ENCODE measurements at places on chromosomes 2 and 18.

DNA sequence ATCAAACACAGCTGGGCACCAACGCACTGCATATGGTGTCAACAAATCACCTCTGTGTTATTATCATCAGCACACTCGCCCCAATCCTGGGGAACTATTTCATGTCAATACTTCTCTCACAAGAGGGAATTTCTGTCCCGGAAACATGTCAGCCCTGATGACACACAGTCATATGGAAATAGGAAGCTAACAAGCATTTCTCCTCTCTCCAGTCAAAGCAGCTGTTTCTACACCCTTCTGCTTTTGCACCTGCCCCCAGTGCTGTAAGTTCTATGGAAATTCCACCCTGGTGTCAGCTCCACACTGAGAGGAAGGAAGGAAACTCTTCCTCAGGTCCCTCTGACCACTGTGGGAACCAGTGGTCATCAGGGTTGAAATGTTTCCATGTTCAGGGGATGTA, 447.6 kb upstream of the ID2 start:
- no peak for DNase-seq

DNA sequence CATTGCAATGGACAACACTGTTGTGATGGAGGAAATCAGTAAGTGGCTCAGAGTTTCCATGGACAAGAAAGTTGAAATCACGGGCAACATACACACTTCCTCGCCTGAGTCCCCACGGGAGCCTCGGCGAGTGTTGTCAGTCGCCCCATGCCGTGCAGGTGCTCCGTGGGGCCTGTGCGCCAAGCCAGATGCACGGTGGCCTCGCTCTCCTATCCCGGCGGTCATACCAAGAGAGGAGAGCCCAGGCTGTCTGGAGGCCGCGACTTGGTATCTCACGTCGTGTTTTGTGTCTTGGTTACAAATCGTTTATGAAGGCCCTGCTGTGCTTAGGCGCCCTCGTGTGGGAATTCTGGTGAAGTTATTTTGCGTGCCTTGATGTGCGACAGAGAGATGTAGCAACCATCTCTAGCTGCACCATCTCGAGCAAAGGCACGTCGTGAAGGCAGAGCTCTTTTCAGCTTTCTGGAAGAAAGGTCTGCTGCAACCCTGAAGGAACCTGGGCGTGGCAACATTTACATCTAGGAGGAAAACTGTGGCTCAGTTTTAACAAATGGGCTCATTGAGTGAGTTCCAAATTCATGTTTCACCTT, 21.8 kb downstream of the ATG4B start:
- no peak for DNase-seq

- DNase-seq, result no peak
Observed at GRCh38 chr2:102190430-102191107, 3.7 kb downstream of the IL1RL2 start.

- DNase-seq, result no peak
Observed at GRCh38 chr18:7367336-7367735, 136.4 kb downstream of the LRRC30 start.

DNA sequence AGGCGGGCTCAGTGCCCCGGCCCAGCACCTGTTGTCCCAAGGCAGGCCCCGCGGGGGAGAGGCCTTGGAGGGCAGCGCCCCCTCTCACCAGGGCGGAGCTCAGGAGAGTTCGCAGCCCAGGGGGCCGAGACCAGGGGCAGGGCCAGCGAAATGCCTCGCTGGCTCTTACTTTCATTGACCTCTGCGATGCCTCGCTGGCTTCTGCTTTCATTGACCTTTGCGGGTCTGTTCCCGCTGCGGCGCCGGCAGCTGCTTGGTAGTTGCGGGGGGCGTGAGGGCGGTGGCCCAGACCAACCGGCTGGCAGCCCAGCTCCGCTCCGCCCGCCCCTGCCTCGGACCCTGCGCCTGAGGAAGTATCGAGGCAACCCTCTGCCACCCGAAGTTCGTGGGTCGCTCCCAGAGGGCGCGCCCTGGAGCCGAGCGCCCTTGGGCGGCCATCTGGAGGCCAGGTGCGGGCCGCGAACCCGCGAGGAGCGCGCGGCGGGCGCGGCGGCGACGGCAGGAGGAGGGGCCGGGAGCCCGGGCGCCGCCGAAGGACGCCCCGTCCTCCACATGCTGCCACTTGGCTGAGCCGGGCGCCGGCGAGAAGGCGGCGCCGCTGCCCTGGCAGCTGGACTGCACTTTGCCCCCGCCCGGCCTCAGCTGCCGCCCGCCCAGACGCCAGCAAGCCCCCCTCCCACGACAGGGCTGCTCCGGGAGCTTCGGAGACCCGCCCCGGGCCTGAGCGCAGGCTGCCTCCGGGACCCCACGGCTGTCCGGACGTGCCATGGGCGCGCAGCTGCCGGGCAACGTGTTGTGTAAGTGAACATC, 118.0 kb upstream of the MSTN start:
- DNase-seq, result no peak

DNA sequence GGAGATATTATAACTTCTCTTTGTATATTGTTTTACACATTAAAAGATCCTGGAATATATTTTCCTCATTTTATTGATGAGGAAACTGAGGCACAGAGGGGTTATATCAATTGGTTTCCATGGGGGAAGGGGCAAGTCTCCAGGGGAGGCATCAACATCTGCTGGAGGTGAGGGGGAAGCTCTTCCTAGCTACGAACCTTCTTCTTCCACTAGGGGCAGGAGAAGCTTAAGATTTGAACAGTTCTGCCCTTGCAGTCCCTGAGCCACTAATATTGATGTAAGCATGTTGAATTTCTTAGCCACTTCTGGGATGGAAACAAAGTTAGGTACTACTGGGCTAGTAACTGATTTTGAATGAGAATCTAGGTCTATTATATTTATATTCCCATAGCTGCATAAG, 140.1 kb upstream of the AQP4 start:
- no peak for DNase-seq

GRCh38 chr2:38164881-38165280, 88.9 kb upstream of the CYP1B1 start:
- no peak for DNase-seq

DNA sequence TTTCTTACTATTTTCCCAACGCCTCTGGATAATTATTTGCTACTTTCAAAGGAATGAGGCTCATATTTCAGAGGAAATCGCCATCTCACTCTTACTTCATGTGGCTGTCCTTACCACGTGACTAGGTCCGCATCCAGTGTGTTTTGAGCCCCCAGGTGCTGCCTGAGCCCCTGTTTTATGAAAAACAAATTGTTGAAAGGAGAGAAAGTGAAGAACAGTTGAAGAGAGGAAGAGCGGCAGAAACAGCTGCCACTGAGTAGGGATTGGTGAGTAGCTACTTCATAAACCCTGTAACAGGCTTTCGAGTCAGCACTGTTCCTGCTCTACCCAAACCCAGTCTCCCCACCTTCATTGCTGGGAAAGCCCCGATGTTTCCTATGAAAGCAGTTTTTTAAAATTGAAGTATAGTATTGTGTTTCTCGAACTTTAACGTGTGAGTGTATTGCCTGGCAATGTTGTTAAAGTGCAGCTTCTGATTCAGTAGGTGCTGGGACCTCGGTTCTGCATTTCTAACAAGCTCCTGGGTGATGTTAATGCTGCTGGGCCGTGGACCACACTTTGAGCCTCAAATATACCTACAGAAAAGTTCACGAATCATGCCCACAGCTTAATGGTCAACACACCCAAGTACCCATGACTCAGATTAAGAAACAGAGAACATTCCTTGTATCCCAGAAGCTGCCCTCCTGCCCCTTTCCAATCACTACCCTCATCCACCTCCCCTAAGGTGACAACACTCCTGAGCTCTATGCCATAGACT, 39.7 kb downstream of the TMEM177 start:
- DNase-seq, result no peak

DNA sequence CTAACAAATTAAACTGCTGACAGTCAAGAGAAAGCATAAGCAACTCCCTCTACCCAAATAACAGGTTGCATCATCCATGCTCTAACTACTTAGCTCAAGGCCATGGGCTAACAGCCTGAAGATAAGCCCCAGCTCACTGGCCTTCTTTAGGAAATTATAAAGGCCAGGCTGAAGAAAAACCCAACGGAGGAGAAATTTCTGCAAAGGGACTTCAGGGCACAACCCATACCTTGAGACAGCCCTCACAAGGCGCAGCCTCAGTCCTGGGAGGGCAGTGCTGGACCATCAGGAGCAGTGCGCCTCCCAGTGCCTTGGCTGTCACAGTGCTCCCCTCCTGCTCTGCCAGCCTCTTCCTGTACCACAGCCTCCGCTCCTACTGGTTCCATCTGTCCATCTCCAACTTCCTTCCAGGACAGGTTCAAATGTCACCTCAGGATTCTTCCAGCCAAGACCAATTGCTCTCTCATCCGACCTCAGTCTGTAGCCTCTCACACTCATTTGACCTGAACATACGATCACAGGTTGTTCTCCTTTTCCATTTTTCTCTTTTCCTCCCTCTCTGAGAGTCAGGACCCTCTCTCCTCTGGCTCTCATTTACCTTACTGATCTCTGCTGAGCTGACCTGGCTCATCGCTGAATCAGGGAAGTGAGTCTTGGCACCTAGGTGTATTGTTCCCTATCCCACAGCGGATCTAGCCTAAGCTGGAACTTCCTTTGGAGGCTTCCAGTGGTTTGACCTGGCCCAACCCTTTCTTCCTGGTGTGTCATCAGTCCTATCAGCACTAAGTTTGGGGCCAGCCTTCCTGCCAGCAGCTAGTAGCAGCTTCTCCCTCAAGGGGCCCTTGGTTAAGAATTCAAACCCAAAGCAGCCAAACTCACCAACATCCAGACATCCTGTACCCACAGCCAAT, 1.9 kb downstream of the MCFD2 start:
- no peak for DNase-seq

DNA sequence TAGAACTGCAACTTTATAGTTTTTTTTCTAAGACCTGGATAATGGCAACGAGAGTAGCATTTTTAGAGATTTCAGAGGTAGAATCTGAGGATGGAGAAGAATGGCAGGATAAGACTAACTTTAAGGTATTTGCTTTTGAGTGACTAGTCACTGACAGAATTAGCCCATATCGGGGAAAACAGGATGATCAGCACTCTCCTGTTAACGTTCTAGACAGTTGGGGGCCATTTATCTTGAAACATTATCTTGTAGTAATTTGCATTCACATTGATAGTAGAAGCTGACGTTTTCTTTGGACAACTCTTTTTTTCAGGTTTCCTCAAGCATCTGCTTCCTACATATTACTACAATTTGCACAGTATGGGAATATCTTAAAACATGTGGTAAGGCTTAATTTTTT, 32.9 kb downstream of the NUP35 start:
- no peak for DNase-seq

DNA sequence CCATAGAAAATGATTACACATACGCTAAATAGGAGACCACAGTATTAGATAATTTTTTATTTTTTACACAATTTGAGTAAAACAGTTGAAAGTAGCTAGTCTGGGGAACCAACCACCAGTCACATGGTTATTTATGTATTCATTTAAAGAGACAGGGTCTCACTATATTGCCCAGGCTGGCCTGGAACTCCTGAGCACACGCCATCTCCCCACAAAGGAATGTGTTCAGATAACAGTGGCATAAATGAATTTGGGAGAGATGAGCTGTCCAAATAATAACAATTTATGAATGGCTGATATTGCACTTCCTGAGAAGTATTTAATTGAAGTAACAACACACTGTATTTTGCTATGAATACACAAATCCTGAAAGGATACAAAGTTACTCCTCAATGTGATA, 39.7 kb downstream of the KIDINS220 start:
- DNase-seq, result no peak

DNA sequence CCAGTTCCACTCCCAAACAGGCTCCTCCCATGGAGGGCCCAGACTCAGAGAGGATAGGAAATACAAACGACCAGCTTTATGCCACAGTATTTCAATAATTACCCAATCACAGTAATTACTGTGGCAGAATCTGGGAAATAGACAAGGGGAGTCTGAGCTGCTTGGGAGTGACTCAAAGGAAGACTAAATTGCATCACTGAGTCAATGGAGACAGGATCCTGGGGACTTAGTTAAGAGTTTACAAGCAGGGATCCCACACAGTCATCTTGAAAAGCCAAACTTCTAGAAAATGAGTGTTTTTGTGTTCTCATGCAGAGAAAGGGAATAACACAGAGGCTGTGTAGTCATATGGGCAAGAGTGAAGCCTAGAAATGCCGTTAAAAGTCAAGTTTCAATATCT, 1142.1 kb downstream of the CNTNAP5 start:
- no peak for DNase-seq

- DNase-seq, result no peak
Observed at GRCh38 chr18:35454803-35455202, 43.0 kb downstream of the INO80C start.

DNA sequence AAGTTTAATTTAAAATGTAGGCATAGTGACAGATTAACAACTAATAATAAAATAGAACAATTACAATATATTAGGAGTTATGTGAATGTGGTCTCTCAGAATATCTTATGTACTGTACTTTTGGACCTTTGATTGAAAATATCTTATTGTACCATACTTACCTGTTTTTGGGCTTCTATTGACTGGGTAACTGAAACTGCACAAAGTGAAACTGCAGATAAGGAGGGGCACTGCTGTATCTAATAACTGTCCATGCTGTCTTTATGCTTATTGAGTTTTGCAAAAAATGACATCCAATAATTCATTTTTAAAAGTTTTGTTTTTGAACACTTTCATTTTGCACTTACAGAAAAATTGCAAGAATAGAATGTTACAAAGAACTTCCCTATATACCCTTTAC, 19.9 kb downstream of the BIRC6 start:
- DNase-seq, result no peak

- no peak for DNase-seq
Observed at GRCh38 chr18:45171679-45172191, 443.5 kb upstream of the SLC14A2 start.

- DNase-seq, result no peak
Observed at GRCh38 chr2:218329027-218329825, 27.4 kb upstream of the CATIP start.

- DNase-seq, result peak; percentile 5
Observed at GRCh38 chr2:207711750-207712530, 500 bp downstream of the CCNYL1 start.

DNA sequence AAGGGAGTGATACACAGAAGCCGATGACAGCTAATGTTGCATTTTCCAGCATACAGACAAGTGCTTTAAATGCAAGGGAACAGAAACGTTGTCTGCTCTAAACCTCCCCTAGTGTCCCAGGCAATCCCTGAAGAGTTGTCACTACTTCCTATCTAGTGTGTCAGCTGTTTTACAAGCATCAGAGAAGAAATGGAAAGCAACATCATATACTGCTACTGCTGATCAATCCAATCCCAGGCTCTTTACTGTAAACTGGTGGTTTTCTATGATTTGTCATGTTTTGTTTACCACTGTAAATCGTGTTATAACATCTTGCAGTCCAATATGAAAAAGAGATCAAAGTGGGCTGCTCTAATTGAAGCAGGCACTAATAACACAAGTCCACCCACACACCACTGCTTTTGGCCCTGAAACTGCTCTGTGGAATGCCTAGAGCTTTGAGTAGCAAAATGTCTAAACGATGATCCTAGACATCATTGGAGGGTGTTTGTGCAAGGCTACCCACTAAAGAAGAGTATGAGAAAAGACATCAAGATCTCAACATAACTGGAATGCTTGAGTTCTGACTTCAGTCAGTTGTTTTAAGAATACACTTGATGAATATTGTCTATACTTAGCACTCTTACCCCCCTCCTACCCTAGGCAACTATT, 18.1 kb upstream of the ROCK1 start:
- DNase-seq, result no peak

Data from stimulated activated CD8-positive, alpha-beta memory T cell treated with anti-CD3 and anti-CD28 coated beads, Interleukin-15, amount 100 ng/mL, for 1 hour (primary cell).